Stimulated activated CD4-positive, alpha-beta T cell treated with anti-CD3 and anti-CD28 coated beads, Interleukin-4, amount 100 ng/mL, for 24 hours (primary cell): ENCODE measurements at places on chromosomes 6 and 20.

DNA sequence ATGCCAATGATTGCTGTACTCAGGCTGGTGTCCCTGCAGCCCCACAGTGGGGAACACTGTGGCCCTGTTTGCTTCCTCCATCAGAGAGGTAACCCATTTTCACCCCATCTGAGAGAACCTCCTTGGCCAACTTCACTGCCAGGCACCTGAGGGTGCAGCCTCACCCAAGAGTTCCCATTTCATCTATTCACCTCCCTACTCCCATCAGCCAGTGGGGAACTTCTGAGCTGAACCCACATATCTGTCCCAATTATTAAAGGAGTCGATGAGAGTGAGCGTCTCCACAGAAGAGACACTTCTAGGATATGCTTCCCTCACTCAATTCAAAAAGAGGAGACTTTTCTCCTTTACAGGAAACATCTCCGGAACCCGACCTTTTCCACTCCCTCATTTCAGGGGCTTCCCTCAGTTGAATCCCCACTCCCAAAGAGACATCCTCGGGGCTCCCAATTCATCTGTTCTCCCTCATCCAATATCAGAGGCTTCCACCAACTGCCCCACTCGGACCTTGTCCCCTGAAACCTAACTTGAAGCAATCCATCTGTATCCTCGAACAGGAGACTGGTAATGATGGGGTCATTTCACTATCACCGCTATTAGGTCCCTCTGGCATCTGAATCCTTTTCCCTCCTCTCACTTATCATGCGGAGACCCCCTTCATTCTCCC lies 988 bp downstream of the UBE2V1 start:
- no peak for DNase-seq

DNA sequence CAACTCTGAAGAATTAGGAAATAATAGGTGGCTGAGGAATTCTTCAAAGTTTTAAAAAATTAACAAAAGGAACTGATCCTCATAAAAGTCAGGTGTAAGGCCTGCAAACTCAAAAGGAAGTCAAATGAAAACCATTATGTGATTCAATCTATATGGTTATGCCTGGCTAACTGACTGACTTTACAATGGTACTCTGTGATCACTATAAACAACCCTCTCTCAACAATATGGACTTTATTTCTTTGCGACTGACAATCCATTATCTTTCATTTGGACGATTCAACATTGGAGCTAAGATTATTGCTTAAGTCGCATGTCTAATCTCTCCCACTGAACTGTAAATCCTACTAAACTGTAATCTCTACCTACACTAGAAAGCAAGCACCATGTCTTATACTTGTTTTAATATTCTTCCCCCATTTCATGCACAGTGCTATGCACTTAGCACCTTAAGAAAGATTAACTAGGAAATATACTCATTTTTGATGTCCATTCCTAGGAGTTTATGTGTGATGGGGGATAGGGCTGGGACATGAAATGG lies 1.4 kb downstream of the STK38 start:
- DNase-seq = no peak

- DNase-seq = no peak
Measured at GRCh38 chr6:11702500-11703130, 76.0 kb downstream of the ADTRP start.

- no peak for DNase-seq
Measured at GRCh38 chr20:53957451-53958172, 112.8 kb downstream of the BCAS1 start.

DNA sequence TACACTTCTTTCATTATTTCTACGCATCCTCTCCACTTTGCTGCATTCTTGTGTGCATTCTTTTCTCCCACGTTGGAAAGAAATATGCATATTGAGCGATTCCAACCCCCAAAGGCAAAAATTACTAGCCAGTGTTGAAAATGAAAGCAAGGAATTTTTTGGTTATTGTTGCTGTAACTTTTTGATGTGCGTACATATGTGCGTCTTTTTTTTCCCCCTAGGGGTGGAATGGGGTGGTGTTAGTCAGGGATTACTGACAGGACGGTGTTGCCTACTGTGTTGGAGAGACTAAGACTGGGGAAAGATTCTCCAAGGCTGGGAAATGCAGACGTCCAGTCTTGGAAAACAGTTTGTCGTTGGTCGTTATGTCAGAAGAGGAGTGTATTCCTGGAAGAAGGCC lies 44.2 kb upstream of the ESR1 start:
- DNase-seq = no peak

- no peak for DNase-seq
Measured at GRCh38 chr6:22271081-22271480, 25.8 kb downstream of the PRL start.

GRCh38 chr6:37005827-37006567 lies 542 bp downstream of the FGD2 start:
- no peak for DNase-seq

GRCh38 chr6:71724456-71725125 lies 161.8 kb upstream of the RIMS1 start:
- no peak for DNase-seq

- no peak for DNase-seq
Measured at GRCh38 chr6:43240950-43241349, 2.3 kb upstream of the TTBK1 start.

- no peak for DNase-seq
Measured at GRCh38 chr6:137016356-137016755, 28.4 kb downstream of the IL20RA start.

DNA sequence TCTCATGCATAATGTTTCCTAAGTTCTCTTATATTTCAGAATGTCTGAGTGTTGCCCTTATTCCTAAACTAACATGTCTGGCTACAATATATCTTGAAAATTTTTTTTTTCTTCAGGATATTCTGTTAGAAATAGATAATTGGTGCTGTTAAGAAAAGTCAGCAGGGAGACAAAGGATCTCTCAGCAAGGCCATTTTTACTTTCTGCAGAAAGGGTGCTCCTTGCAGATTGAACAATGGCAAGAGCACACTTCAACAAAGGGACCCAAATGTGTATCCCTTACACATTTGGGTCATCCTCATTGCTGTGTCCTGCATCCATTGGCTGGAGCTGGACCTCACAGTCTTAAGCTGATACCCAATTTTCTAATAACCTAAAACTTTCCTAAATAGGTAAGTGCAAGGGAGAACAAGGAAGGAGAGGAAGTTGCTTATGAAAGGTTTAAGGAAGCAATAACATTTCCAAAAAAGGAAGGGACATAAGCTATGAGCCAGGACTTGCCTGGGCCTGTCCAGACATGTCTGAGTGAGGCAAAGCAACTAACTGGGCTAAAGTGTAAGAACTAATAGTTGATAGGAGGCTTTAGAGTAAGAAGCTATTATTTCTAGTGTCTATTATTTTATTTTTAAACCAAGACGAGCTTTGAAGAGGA lies 429.6 kb downstream of the BCKDHB start:
- no peak for DNase-seq

DNA sequence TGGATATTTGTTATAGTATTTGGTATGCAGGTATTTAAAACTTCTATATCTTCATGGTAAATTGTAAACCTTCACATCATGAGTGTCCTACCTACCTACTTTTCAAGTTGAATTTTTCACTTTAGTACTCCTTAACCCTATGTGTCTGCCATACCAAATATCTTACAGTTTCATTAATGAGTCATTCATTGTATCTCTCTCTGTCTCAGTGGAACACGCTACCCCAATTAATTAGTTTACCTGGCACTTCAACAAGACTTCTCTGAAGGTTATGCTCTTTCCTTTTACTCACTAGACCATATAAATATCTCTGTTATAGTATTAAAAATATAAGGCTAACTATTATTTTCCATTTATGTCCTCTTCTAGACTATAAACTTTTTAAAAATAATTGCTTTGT lies 123.9 kb upstream of the GJE1 start:
- no peak for DNase-seq

GRCh38 chr20:18611492-18611891 lies 23.6 kb downstream of the DTD1 start:
- no peak for DNase-seq

- no peak for DNase-seq
Measured at GRCh38 chr6:24721461-24722215, 2.7 kb upstream of the C6orf62 start.

GRCh38 chr20:1950836-1951235 lies 43.0 kb downstream of the PDYN start:
- no peak for DNase-seq

DNA sequence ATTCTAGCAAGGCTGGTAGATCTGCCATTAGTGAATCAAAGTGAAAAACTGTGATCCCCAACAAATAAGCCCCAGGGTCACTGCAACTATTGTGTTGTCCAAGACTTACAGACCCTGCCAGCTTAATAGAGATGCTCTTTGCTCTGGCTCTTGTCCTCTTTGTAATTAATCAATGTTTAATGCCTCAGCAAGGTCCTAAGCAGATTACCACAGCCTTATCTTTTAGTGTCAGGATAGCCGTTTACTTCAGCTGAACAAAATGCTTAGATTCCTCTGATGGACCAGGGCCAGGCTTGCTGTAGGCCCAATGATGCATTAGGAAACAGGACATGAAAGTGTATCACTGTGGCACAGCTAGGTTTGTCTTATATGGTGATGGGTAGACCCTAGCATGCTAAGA lies 353.3 kb downstream of the HACE1 start:
- DNase-seq = no peak

DNA sequence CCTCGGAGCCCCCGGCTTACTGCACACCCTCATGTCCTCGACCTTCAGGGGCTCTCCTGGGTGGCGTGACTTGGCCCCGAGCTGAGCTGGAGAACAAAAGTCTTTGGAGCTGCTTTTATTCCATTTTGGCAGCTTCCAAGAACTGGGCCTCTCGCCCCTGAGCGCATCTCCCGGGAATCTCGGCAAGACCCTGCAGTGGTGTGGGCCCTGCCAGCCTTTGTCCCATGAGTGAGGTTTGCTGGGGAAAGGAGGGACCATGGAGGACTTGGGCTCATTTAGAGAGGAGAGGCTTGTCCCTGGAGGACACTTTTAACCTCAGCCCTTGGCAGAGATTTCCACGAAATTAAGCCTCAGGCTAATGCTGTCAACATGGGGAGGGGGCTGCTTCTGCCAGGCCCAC lies 62.3 kb upstream of the SLCO4A1 start:
- DNase-seq = no peak

GRCh38 chr6:29926413-29927274 lies 15.7 kb upstream of the HLA-A start:
- peak; percentile 86 for DNase-seq

DNA sequence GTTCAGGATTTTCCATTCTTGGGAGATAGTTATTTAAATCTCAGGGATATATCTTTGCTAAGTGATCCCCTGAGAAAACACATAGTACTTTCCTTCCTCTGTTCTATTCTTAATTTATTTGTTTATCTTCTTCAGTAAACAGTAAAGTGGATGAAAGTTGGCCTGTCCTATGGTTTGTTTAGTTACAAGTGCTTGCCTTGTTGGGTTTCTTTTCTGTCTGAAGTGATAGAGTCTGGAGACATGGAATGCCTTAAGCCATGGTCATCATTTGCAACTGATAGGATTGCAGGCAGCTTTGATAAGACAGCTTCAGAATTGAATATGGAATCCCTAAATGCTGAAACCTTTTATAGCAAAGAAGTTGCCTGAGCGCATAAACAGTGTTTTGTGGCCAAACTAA lies 4.9 kb downstream of the ADGRG6 start:
- no peak for DNase-seq

- no peak for DNase-seq
Measured at GRCh38 chr20:21514553-21515251, 838 bp upstream of the NKX2-2 start.

DNA sequence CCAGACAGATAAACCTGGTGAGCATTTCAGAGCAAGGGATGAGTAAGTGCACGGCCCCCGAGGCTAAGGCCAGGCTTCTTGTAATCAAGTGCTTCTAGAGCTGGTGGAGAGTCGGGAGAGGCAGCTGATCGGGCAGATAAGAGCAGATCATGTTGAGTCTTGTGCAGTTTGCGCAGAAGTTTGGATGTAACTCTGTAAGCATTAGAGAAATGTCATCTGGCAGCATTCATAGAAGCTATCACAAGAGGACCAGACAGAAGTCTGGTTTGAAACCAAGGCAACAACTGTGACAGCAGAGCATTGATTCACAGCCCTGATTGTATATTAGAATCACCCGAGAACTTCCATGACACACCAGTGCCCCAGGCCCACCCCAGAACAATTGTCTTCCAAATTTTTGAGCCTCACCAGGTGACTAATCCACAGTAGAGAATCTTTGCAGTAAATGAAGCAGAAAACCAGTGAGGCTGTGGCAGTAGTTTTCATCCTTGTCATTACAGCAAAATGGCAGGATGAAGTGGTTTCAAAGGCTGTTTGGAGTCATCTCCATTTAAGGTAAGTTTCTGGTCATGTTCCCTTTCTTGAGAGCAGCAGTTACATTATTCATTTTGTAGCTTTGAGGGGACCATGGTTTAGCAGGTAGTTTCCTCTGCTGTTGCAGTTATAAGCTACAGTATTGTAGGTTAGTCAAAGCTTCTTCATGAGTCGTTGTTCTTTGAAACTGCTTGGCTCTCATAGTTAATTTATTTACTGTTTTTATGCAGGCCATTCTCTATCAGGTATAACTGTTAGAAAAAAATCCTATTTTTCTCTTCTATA lies 84.1 kb downstream of the RNF217 start:
- DNase-seq = no peak

DNA sequence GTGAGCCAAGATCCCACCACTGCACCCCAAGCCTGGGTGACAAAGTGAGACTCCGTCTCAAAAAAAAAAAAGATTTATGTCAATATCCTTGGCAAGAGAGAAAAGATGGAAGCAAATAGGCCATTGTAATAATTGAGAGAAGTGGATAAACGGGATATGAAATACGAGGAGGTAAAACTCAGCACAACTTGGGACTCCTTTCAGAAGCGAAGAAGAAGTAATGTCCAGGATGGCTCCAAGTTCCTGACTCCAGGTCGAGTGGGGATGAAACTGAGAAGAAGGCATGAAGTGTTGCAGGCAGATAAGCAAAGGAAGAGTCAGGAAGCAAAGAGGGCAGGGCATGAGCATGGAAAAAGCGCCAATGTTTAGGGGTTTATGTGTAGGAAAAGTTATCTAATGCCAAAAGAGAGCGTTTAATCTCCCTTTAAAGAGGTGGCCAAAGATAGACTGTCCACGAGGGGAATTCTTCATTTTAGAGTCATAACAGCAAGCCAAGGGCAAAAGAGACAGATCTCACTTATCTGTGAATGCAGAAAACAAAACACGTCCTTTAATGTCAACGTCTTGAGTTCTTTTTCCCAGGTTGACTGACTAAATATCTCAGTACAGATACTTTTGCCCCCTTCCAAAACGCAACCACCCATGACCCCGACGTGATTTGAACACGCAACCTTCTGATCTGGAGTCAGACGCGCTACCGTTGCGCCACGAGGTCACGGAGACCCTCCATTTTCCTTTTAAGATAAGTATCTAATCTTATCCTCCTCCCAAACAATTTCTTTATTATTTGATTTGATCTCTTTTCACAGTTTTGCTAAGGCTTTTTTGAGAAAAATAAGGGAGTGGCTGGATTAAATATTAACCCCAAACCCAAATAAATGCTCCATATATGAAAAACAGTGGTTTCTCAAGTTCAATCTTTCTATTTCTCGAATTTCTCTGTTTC lies 46.3 kb upstream of the BTN3A2 start:
- DNase-seq = no peak
